Inflammatory macrophage treated with lipopolysaccharide for 4 hours (primary cell): ENCODE measurements at places on chromosomes 7 and 10.

- DNase-seq, result peak; percentile 38
Measured at GRCh38 chr10:107692072-107692471, 527.6 kb upstream of the SORCS1 start.

- no peak for DNase-seq
Measured at GRCh38 chr10:47184724-47185330, 115.2 kb upstream of the GDF10 start.

- DNase-seq, result peak; percentile 99
Measured at GRCh38 chr7:92528188-92528957, at the start of the genes PEX1 and RBM48. Gene PEX1, minus strand, starts transcription at chr7:92528520. Its CDS starts 85 bp downstream, at chr7:92528435. Gene RBM48, plus strand, starts transcription at chr7:92528795. Its CDS starts 19 bp downstream, at chr7:92528814.

- no peak for DNase-seq
Measured at GRCh38 chr10:114308531-114309363, 69.7 kb downstream of the VWA2 start.
